ENCODE measurements at places on chromosomes 2 and 18.
A peak's percentile ranks its signal among the peaks of the same experiment; 100 is the strongest.

- no peak for DNase-seq
Measured at GRCh38 chr2:80288576-80288975, 16.0 kb downstream of the LRRTM1 start.

- no peak for DNase-seq
Measured at GRCh38 chr2:121177896-121178295, 107.1 kb downstream of the TFCP2L1 start.

DNA sequence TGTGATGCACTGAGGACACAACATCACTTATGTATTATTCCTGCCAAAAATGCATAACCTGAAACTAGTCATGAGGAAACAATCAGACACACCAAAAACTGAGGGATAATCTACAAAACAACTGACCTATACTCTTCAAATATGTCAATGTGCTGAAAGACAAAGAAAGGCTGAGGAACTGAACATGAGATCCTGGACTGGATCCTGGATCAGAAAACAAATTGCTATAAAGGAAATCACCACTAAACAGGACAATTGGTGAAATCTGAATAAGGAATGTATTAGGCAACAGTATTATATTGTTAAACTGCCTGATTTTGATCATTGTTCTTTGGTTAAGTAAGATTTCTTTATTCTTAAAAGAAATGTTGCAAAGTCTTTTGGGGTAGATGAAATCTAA, 28.8 kb downstream of the CUL3 start:
- no peak for DNase-seq

DNA sequence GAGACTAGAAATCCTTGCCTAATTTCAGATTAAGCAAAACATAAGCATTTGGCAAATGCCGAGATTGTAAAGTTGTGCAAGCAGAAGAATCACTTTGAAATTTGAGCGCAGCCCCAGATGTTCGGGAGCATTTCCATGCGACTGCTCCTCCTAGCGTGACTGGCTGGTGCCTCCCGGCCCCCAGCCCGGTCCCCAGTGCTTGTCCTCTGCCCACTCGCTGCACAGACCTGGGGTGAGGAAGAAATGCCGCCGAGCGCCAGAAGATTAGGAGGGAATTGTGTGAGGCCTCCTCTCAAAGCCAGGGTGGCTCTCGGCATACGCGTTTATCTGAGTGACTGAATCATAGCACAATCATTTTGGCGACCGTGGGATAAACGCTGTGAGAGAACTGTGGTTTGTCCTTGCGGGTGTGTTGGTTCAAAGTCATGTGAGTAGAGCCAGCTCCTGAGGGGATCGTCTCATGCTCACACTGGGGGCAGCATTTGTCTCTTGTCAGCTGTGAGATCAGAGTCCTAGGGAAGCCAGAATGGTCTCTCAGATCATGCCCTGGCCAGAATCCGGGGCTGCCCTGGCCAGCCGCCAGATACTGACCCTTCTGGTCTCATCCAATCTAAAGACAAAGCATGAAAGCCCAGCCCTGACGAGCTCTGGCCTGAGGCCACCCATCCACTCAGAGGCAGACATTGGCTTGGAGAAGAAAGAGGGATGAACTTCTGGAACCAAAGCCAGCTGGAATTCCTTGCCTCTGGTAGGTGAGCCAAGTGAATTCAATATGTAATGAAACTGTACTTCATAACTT, 189.3 kb downstream of the SH3RF3 start:
- DNase-seq: no peak

- DNase-seq: no peak
Measured at GRCh38 chr18:36490897-36491296, 193.4 kb downstream of the FHOD3 start.

DNA sequence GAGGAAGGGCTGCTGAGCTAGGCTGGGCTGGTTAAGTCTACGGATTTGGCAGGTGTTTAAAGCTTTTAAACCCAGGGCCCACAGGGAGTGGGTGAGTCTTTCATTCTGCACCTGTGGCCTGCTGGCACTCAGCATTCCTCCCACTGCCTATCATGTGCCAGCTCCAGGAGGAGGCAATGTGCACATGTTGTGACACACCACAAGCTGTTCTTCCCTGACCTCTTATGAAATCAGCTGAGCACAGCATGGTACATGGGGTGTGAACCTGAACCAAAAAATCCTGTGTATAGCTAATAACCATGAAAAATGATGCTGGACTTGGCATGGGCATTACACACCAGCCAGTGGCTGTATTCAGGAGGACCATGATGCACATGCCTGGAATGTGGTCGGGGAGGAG, 297.9 kb upstream of the MMADHC start:
- no peak for DNase-seq

- no peak for DNase-seq
Measured at GRCh38 chr2:45554073-45554741, 56.9 kb downstream of the SRBD1 start.

DNA sequence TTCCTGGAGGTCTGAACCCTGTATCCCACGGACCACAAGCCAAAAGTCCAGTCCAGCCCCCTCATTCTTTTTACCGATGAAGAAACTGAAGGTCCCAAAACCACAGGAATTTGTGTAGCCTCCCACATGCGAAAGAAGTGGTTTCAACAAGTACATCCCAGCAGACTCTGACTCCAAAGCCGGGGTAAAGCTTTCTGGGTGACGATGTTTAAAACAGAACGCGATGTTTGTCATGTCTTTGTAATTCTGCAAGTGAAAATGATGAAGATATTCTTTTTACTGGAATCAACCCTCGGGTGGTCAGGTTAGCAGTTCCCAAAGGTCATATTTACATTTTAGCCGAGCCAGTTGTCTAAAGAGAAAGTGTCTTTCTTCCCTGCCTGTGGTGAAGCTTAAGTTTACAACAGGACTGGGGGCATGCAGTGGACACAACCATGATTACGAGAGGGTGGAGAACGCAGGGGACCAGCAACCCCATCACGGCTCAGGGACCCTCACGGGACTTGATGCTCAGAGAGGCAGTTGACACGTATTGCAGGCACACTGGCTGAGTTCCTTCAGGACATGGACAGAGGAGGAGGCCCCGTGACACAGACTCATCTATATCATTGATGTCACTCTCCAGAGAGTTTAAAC, 17.8 kb upstream of the TMEM131 start:
- DNase-seq: no peak

DNA sequence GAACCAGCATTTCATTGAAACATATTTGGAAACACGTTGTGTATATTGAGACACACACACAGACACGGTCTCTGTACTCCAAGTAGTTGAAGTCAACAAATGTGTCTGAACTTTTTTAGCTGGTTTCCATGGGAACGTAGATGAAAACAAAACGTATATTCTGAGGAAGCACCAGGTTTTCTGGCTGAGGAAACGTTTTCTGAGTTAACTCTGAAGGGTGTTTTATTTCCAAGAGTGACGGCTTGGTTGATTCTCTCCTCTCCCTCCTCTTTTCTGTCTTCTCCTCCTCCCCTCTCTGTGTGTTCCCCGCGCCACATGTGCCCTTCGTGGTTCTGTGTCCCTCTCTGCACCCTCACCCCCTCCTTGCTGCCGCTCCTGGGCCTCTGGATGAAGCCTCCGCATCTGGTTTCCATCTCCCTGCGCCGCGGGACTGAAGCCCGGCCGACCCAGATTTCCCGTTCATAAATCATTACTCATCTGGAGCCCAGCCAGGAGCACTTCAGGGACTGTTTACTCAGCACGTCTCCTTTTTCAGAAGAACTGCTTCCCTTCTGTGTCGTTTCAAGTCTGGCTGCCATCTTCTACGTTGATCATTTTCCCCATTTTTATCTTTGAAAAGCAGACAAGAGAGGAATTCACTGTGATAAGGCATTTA, 122.7 kb downstream of the COL6A3 start:
- DNase-seq: no peak

- no peak for DNase-seq
Measured at GRCh38 chr18:59387687-59388565, 28.9 kb upstream of the LMAN1 start.

GRCh38 chr18:46350598-46351159, 246.5 kb downstream of the HAUS1 start:
- no peak for DNase-seq

DNA sequence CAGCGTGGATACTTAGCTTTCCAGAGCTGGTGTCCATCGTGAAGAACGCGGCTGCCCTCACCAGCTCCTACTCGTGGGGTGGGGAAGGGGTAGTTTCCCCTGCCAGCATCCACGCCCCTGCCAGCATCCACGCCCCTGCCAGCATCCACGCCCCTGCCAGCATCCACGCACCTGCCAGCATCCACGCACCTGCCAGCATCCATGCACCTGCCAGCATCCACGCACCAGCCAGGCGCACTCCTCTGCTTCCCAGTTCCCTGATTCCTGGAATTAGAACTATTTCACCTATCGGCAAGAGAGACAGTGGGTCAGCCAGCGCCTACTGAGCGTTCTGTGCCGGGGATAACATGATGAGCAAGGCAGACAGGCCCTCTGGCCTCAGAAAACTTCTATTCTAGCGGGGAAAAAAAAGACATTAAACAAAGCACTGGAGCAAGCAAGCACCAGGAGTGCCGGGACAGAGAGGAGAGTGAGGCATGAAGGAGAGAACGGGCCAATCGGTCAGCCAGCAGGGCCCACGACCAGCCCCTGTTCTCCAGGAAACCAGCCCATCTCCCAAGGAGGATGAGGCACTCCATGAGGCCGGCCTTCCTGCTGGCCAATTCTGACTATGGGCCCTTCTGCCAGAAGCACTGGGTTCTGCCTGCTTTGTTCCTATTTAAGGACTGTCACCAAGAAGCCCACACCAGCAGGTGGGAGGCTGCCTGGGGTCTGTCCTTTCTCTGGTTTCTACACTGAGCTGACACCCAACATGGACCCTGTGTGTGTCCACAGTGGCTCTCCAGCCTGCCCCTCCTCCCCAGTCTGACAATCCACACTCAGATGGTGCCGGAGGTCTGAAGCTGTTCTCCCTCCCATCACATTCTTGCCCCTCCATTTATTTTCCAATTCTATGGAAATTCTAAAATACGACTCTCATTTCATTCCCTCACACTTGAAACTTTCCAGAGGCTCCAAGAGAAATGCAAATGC, 78.4 kb upstream of the SALL3 start:
- DNase-seq: no peak

DNA sequence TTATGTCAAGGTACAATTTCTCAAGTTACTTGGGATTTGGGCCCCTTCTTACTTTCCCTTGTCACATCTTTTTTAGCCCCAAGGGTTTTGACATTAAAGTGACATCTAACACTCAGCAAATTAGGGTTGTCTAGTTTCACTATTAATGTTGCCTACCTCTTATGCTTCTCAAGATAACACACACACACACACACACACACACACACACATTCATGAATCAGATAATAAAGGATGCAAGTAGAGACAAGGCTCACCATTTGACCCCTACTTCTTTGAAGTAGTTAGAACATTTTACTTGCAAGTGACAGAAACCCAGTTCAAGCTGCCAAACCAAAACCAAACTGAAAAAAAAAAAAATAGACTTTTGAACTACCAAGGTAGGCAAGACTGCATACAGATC, 138.8 kb downstream of the TRIB2 start:
- no peak for DNase-seq

GRCh38 chr2:206383669-206384068, 59.7 kb upstream of the ADAM23 start:
- no peak for DNase-seq

DNA sequence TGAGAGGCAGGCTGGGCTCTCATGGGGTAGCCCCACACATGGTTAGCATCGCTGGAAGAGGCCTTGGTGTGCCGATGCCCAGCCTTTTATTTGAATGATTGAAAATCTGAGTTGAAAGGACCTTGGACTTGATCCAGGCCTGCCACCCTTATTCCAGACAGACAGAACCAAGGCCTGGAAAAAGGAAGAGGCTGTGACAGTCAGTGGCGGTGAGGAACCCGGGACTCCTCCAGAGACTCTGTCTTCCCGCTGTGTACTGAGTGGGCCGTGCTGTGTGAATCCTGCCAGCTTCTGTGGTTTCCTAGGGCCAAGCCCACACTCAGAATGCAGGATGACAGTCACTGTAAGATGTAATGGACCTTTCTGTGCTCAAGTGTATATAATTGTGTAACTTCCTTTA, 218.5 kb downstream of the LDLRAD4 start:
- peak; percentile 77 for DNase-seq

- DNase-seq: no peak
Measured at GRCh38 chr2:146623771-146624170, 1221.1 kb upstream of the ACVR2A start.

GRCh38 chr2:173553593-173553992, 198.9 kb downstream of the CDCA7 start:
- no peak for DNase-seq

- no peak for DNase-seq
Measured at GRCh38 chr2:200593905-200594304, 8.1 kb downstream of the AOX1 start.

- DNase-seq: no peak
Measured at GRCh38 chr18:38606841-38607240, 1041.2 kb upstream of the CELF4 start.

DNA sequence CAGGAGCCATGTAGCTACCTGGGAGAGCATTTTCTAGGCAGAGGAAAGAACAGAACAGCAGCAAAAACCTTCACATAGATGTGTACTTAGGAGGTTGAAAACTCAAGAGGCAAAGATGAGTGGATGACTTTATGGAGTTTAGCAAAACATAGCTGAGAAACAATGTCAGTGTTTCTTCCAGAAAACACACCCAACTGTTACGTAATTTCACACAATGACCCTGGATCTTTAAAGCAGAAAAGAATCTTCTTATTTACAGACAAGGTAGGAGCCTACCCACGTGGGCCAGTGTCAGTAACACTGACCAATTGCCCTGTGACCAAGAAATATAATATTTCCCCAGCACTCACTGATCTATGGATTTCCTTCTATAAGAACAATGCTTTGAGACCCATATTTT, 254.6 kb downstream of the CDH20 start:
- no peak for DNase-seq

- DNase-seq: no peak
Measured at GRCh38 chr18:26119246-26119645, 14.4 kb upstream of the PSMA8 start.

GRCh38 chr2:191049728-191050639, 36.0 kb upstream of the STAT1 start:
- no peak for DNase-seq

GRCh38 chr2:109613081-109613921, 465 bp downstream of the SEPTIN10 start:
- DNase-seq: no peak

GRCh38 chr2:39094717-39095363, 26.0 kb downstream of the SOS1 start:
- DNase-seq: no peak

GRCh38 chr2:206392118-206392517, 51.2 kb upstream of the ADAM23 start:
- DNase-seq: peak; percentile 7

- no peak for DNase-seq
Measured at GRCh38 chr18:58858591-58859468, 5.8 kb upstream of the ZNF532 start.

- DNase-seq: no peak
Measured at GRCh38 chr18:48828194-48828545, 122.6 kb downstream of the SMAD7 start.

GRCh38 chr2:52810460-52810859, 957.1 kb upstream of the CHAC2 start:
- no peak for DNase-seq

DNA sequence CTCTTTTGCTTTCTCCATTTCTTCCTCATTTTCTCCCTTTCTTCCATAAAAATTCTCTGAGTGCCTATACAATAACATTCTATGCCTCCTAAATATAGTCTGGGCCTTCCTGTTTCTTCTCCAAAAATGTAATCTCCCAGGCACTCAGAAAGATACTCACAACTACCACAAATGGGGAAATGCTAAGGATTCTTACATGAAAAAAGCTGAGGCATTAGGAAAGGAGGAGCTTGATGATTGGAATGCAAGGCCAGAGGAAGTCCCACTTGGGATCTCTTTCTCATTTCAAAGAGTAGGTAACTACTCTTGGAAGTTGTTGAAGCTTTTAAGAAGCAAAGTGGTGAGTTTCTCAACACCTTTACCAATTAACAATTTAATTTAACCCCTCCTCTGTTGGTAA, 3.4 kb downstream of the VSNL1 start:
- no peak for DNase-seq
